Activated CD4-positive, CD25-positive, alpha-beta regulatory T cell (primary cell): ENCODE measurements at places on chromosomes 12 and 14.

GRCh38 chr14:79630288-79630960 lies 580.9 kb downstream of the DIO2 start:
- no peak for DNase-seq

DNA sequence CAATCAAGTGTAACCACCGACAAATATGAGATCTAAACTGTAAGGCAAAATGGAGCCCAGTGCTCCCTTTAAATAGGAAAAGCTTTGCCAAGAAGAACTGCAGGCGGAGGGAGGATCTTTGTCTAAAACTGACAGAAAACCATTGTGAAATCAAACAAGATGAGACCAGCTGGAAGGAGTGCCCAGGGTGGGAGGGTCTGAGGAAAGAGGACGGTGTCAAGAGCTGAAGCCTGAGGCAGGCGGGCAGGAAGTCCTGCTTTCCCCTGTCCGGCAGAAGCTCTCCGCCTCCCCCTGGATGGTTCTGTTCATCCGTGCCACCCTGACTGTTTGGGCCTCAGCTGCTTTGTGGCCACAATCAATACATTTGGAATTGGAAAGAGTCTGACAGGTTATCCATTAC lies 37.5 kb downstream of the CDC42BPB start:
- DNase-seq: no peak

DNA sequence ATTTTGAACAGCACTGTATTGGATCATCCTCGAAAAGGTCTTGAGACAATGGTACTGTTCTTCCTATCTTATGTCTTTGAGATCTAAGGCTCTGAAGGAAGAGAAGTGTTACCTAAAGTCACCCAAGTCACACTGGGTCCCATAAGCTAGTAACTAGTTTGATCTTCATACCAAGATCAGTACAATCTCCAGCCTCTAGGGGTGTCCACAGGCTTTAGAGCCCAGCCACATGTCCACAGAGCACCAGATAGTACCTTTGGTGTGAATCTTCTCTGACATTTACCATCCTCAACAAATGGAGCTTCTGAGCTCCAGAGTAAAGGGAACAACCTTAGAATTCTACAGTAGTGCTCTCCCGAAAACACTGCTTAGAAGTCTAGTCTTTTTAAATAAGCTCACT lies 78.7 kb downstream of the KSR2 start:
- DNase-seq: no peak

- DNase-seq: no peak
Observed at GRCh38 chr14:105374389-105374788, 23.9 kb upstream of the TEX22 start.

- no peak for DNase-seq
Observed at GRCh38 chr12:65826353-65827171, 2.3 kb downstream of the HMGA2 start.

DNA sequence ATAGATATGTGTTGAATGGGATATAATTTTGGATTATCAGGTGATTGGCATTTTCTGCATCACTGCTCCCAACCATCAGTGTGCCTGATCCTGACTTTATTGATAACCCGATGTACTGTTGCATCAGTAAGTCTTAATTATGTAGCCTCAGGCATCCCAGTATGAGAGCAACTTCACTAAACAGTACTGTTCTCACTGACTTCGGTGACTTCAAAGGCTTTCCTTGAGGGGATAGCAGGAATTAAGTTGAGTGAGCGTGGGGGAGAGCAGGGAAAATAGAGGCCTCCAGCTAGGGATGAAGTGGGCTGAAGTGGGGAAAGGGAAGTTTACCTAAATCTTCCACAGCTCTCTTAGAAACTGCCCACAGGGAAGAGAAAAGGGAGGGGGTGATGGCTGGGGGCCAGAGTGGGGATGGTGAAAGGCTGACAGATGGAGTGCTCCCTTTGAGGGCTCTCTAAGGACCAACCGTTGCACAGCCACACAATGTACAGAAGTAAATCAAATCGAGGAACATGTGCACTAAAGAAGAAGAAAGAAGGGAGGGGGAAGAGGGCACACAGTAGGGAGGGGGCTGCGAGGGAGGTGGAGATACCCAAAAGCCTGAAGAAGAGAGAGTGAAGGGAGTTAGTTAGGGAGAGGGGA lies 10.7 kb upstream of the NEUROD4 start:
- DNase-seq: no peak

GRCh38 chr14:100488057-100488456 lies 99.2 kb downstream of the BEGAIN start:
- no peak for DNase-seq

GRCh38 chr14:59147007-59147406 lies 41.5 kb upstream of the DAAM1 start:
- DNase-seq: no peak

DNA sequence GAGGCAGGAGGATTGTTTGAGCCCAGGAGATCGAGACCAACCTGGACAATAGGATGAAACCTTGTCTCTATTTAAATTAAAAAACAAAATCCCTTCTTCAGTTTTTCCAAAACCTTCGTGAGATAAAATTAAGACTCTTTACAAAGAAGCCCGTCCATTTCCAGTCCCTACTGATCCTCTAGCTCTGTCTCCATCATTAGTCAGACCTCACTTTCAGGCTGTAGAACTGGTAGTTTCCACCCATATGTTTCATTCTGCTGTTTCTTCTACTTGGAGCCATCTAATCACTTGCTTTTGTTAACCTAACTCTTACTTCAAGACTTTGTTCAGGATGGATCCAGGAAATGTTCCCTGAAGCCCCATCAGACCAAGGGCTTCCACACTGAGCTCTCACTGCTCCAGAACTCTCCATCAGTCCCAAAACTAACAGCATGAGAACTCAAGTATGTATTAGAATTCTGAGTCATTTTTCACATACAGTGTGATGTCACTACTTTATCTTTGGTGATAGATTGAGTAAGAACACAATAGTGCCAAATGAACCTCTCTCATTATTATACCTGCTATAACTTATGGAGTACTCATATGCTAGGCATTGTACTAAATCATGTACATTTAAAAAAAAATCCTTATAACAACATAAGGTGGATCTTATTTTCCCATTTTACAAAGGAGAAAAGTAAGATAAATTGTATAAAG lies 90.8 kb downstream of the PRICKLE1 start:
- DNase-seq: no peak

GRCh38 chr14:68806526-68807147 lies 13.8 kb upstream of the ZFP36L1 start:
- no peak for DNase-seq

DNA sequence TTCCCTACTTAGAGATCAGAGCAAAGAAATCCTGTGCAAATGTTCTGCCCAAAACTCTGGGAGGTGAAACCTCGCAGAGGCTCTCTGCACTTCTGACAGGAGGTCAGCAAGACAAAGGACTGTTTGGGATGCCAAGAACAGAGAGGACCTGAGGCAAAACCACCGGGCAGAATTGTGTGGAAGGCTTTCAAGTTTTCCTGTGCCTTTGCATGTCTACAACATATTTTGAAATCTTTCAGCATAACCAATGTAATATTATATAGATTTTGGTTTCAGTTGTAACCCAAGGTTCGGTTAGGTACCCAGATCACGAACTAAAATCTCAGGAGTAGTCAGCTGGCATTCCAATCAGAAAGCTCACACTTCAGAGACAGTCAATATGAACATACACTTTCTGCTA lies 99.4 kb upstream of the PLEKHA5 start:
- no peak for DNase-seq

DNA sequence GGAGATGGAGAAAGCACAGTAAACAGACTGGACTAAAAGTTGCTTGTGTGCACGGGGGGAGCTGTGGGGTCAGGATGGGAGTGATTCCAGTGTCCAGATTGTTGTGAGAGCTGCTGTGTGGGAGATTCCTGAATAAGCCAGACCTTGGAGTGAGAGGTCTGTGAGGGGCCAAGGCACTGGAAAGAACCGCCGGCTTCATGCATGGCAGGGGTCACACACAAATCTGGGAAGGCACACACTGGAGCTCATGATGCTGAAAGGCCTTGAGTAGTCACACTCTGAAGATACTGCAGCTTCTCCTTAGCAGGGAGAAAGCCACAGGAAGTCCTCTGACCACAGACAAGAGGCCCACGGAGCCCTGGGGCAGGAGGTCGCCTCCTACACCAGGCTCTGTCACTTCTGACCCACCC lies 23.1 kb downstream of the ADCY6 start:
- DNase-seq: no peak

GRCh38 chr12:16610001-16610585 lies 4.1 kb upstream of the LMO3 start:
- no peak for DNase-seq

DNA sequence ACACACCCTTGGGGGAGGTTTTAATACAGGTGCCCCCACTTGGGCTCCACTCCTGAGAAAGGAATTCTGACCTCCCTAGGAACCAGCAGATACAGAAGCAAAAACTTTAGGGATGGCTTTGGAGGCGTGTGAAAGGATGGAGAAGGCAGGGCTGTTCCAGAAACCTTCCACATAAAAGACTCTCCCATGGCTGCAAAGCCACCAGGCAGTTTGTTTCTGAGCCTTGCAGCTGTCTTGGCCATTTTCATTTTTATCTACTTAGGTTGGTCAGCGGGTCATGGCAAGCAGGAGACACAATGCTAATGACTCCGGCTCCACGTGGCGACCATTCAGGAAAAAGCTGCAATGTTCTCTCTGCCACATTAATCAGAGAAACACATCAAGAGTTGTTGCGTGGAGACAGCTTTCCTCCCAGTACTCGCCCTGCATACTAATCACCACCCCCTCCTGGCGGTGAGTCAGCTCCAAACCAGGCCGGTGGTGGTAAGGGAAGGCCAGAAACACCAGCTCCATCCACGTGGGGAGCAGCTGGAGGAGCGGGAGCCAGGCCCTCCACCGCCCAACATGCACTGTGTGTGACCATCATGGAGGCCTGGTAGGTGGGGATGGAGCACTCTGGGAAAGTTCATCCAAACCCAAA lies 30.9 kb upstream of the IRF2BPL start:
- no peak for DNase-seq

DNA sequence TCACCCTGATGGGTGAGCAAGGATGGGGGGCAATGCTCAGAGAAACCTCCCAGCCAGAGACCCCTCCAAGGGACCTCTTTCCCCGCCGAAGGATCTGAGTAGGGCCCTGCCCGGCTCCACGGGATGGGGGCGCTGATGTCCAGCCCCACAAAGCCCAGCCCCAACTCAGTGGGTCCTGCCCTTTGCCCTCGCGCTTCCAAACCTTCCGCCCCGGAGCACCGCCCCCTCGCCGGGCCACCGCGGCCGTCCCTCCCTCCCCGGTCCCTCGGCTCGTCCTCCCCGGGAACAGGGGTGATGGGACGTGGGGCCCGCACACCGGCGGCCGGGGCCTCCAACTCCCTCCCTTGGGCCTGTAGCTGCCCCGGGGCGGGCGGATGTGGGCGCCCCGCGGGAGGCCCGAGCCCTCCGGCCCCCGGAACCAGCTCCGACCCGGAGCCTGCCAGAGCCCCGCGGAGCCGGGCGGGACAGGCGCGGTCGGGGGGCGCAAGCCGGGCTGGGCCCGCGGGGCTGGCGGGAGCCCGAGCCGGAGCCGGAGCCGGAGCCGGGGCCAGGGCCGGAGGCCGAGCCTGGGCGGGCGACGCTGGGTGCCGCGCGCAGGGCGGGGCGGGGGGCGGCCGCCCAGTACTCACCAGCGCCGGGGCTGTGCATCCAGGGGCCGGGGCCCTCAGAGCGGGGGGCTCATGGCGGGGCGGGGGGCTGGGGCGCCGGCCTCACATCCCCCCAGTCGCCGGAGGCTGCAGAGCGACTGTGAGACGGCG lies 386 bp downstream of the HDAC7 start:
- no peak for DNase-seq

- DNase-seq: no peak
Observed at GRCh38 chr12:25438638-25439037, 114.4 kb downstream of the LMNTD1 start.

DNA sequence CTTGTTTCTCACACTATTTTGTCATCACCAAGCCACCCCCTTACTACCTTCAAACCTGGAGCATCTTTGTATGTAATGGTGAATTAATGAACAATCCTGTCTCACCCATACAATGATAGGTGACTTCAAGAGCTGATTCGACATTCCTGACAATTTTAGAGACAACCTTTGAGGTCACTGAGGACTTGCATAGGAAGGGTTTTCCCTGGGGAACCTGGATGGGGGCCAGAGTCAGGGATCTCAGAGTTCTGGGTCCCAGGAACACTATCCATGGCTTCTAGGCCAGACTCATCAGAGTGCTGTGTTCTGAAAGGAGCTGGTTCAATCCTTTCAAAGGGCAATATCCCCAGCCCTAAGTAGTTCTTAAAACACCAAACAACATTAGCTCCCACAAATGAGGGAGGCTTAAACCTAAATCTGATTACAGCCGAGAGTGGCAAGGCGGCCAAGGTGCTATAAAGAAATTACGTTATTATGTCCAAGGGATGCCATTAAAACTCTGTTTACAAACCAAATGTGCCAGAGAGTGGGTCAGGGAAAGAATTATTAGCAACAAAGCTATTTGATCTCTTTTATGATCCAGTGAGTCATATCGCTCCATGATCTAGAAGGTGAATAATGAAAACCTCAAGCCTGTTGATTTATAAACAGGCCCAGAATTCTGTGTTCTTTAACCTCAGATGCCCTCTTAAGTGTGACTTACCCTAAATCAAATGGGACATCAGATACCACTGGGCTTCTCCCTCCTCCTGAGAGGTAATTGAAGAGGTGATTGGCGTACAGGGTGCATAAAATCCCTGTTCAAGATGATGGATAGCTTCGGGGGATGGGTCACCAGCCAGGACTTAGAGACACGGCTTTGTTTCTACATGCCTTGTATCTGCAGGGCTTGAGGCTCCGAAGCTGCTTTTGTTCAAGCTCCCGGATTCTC lies 230.2 kb upstream of the TBX3 start:
- no peak for DNase-seq

DNA sequence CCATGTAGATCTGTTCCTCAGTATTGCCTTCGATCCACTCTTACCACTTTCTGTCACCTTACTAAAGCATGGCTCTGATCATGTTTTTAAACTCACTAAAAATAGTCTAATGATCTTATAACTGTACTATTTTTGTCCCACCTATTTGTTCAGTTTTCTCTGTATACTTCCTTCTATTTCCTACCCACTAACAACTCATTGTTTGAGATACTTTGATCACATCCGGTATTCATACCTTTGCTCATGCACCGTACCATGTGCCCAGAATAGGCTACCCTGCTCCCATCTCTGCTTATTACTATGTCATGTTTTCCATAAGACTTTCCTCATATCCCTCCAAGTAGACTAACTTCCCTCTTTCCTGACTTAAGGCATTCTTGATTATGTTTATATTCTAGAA lies 128.6 kb downstream of the MED13L start:
- DNase-seq: no peak

- no peak for DNase-seq
Observed at GRCh38 chr14:91372671-91373495, 44.7 kb downstream of the CCDC88C start.

- DNase-seq: no peak
Observed at GRCh38 chr12:119486599-119487154, 106.9 kb upstream of the TMEM233 start.

- no peak for DNase-seq
Observed at GRCh38 chr14:102616799-102617198, 24.4 kb downstream of the RCOR1 start.

GRCh38 chr12:82780517-82780916 lies 93.8 kb downstream of the TMTC2 start:
- DNase-seq: no peak

GRCh38 chr14:99141236-99141635 lies 130.8 kb downstream of the BCL11B start:
- DNase-seq: no peak
